ENCODE measurements at places on chromosomes 6 and 20.

GRCh38 chr20:63280929-63281545 lies 8.4 kb downstream of the ARFGAP1 start:
- no peak for DNase-seq

DNA sequence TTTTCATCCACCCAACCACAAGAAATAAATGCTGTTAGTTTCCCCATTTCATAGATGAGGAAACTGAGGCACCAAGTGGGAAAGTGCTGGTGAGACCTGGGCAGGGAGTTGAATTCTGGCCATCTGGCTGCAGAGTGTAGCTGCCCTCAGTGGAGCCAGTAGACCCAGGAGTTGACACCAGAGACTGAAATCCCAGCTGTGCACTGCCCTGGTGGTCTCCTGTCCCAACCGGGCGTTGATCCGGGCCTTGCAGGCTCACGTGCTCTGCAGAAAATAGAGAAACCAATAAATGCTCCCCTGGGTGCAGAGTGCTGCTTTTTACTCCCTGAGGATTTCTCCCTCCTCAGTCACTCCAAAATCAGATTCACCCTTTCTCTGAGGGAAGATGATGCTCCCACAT lies 18.4 kb downstream of the HLA-F start:
- DNase-seq, result no peak

GRCh38 chr6:159257846-159258245 lies 88.6 kb downstream of the FNDC1 start:
- DNase-seq, result no peak

- DNase-seq, result no peak
Measured at GRCh38 chr6:87903323-87903722, 144.3 kb upstream of the SPACA1 start.

DNA sequence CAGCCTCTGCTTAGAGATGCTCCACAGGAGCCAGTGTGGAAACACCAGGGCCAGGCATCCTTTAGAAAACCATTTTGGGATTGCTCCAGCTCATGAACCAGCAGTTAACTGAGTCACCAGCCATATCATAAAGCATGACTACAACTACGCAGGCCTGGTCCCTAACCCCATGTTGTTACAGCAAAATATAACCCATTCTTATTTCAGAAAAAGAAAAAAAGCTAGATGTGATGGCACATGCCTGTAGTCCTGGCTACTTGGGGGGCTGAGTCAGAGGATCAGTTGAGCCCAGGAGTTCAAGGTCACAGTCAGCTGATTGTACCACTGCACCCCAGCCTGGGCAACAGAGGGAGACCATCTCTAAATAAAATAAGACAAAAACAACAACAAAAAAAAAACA lies 36.8 kb downstream of the C6orf15 start:
- DNase-seq, result no peak

GRCh38 chr20:48196001-48196400 lies 410.7 kb upstream of the SULF2 start:
- peak; percentile 15 for DNase-seq

DNA sequence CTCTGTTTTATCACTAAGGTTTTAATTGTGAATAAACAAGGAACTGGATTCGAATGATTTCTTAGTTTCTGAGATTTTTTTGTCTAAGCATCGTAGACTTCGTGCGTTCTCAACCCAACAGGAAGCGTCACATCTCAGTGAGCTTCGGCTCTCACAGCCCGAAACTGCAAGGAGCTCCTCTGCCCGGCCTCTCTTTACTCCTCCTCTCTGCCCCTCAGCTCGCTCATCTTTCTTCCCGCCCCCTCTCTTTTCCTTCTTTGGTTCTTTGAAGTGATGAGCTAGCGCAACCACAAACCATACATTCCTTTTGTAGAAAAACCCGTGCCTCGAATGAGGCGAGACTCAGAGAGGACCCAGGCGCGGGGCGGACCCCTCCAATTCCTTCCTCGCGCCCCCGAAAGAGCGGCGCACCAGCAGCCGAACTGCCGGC lies 480 bp upstream of the NT5E start:
- DNase-seq, result no peak

GRCh38 chr20:18738055-18738454 lies 75.5 kb upstream of the SCP2D1 start:
- no peak for DNase-seq

DNA sequence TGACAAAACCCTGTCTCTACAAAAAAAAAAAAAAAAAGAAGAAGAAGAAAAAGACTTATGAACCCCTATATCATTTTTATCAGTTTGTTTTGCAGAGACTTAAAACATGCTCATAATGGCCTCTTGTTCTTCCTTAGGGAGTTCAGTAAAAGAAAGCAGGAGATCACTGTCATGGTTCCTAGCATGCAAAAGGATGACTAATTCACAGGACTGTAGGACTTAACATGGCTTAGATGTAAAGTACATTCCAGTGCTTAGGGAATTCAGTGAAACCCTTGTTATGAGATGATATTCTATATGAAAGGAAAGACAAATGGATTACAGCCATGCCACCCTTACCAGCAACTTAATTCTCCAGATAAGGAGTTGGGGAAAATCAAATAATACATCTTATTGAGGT lies 29.5 kb downstream of the EEF1A1 start:
- no peak for DNase-seq

GRCh38 chr6:13152764-13153163 lies 175.6 kb downstream of the TBC1D7 start:
- DNase-seq, result no peak

DNA sequence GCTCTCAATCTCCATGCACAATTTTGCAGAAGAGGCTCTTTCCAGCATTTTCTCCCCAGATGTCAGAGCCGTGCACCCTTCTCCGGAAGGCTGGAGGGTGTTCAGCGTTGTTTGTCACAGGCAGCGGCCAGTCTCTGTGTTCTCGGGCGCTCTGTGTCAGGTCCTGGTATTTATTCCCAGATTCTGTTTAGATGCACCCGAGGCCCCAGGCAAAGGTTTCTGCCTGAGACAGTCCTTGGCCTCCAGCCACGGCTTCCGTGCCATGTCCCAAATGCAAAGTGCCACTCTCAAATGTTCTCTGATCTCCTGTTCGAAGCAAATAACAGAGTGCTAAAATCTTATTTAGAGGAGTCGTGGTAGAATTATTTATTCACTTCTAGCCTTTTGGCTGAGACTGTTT lies 140.3 kb upstream of the AGPAT4 start:
- DNase-seq, result no peak

GRCh38 chr6:112308476-112308875 lies 38.7 kb upstream of the RFPL4B start:
- DNase-seq, result no peak

Measured in heart left ventricle (tissue), 16 donors.